Right renal pelvis (tissue), 4 donors: ENCODE measurements at places on chromosomes 3 and 15.

DNA sequence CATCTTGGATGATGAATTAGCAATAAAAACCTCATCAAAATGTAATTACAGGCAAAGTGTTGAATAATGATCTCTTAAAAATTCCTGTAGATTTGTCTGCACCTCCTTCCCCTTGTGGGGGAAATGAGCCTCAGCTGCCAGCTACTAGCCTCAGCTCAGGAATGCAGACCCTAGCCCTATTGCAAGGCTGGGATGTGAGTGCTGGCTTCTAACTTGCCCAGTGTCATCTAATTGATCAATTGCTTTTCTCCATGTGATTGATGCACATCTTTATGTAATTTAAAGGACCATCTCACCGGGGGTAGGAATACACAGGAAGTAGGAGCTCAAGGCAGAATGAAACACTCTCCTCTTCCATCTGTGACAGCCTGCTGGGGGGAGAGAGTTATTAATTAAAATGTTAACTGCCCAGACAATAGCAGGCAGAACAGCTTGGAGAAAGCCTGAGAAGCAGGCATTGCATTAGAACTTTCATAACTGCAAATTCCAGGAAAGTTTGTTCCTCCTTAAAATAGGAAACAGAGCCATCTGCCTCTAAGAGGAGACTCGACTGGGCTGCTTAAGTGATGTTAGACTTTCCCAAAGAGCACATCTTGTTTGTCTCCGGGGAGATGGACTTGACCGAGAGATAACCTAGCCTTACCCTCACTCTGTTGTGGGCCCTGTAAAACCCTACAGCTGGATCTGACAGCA is 69.6 kb downstream of the LRTM1 start:
- DNase-seq, result no peak

- no peak for DNase-seq
Observed at GRCh38 chr15:89647191-89647851, 7.9 kb downstream of the KIF7 start.

- DNase-seq, result no peak
Observed at GRCh38 chr3:57464011-57464410, 80.1 kb downstream of the DNAH12 start.

GRCh38 chr15:41698779-41699178 is 38.6 kb downstream of the MGA start:
- DNase-seq, result no peak

GRCh38 chr3:71525391-71525790 is 58.1 kb downstream of the FOXP1 start:
- no peak for DNase-seq

- no peak for DNase-seq
Observed at GRCh38 chr3:159928071-159928491, 60.6 kb upstream of the IL12A start.

DNA sequence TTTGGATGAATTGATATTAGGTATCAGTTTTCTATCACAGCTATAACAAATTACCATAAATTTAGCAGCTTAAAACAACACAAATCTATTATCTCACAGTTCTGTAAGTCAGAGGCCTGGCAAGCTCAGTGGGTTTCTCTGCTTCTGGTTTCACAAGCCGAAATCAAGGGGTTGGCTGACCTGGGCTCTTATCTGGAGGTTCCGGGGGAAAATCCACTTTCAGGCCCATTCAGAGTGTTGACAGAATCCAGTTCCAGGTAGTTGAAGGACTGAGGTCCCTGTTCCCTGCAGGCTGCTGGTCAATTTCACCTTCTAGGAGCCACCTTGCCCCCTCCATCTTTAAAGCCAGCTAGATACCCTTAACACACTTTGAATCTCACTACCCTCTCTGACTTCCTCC is 11.1 kb upstream of the HHATL start:
- no peak for DNase-seq

- no peak for DNase-seq
Observed at GRCh38 chr15:68776477-68777270, 44.0 kb downstream of the ANP32A start.

DNA sequence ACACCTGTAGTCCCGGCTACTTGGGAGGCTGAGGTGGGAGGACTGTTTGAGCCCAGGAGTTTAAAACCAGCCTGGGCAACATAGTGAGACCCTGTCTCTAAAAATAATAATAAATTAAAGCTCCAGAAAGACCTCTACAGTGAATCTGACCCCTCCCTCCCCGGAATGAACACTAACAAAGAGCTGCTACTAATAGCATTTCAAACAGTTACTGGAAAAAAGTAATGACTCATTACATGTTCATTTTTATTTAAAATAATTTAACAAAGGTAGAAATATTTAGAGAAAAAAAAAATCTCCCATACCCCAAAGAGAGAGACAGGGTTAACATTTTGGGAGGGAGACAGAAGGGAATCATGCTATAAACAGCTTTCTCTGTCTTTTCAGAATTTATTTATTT is 2.2 kb upstream of the UBA3 start:
- DNase-seq, result no peak

DNA sequence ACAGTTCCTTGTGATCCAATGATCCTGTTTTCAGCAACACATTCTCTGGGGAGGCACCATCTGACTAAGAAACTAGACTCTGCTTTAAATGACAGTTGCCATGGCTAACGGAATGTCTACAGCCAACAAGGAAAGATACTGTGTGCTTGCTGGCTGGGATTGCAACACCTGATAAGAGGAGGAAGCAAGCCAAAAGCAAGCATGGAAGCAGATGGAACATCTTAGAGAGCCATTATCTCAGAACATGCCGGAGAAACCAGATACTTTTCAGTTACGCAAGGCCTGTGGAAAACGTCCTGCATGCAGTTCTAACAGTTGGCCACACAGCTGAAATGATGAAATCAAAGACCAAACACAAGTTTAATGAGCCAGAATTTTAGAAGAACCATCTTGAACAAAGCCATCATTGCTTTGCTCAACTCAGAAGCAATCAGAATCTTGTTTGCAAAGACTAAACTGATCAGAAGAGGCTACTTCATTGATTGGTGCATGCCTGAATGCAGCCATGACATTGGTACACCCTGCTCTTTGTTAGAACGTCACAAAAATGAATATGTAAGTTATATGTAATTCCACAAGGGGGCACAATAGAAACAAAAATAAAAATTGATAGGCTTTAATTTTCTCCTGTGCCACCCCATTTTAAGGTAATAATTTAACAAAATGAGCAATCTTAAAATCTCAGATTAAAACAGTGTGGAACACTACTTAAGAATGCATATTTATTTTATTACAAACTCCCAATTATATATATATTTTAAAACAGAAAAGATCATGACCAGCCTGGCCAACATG is 50.8 kb downstream of the GXYLT2 start:
- peak; percentile 19 for DNase-seq
